Activated CD4-positive, alpha-beta T cell treated with anti-CD3 and anti-CD28 coated beads, Interleukin-10, Interleukin-2, amounts not matched to agents 100 ng/mL and 50 ng/mL, durations not matched to agents 16 hours and 8 hours (primary cell): ENCODE measurements at places on chromosomes 12 and 14.

DNA sequence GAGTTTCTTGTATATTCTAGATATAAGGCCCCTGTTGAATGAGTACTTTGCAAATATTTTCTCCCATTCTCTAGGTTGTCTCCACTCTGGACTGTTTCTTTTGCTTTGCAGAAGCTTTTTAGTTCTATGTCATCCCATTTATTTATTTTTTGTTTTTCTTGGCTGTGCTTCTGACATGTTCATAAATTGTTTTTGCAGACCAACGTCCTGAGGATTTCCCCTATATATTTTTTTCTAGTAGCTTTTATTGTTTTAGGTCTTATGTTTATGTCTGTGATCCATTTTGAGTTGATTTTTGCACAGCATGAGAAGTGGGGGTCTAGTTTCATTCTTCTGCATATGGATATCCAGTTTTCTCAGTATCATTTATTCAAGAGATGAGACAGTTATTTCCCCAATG, 70.4 kb upstream of the BTG1 start:
- no peak for DNase-seq

DNA sequence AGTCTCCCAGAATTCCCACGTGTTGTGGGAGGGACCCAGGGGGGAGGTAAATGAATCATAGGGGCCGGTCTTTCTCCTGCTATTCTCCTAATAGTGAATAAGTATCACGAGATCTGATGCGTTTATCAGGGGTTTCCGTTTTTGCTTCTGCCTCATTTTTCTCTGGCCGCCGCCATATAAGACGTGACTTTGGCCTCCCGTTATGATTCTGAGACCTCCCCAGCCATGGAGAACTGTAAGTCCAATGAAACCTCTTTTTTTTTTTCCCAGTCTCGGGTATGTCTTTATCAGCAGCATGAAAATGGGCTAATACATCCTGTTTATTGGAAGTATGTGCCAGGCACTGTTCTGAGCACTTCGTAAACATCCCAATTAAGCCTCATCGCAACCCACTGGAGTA, 788 bp downstream of the KRT72 start:
- DNase-seq: no peak

- DNase-seq: no peak
Measured at GRCh38 chr14:104678901-104679705, 10.3 kb upstream of the INF2 start.

GRCh38 chr12:75103822-75104221, 105.8 kb downstream of the KCNC2 start:
- no peak for DNase-seq

DNA sequence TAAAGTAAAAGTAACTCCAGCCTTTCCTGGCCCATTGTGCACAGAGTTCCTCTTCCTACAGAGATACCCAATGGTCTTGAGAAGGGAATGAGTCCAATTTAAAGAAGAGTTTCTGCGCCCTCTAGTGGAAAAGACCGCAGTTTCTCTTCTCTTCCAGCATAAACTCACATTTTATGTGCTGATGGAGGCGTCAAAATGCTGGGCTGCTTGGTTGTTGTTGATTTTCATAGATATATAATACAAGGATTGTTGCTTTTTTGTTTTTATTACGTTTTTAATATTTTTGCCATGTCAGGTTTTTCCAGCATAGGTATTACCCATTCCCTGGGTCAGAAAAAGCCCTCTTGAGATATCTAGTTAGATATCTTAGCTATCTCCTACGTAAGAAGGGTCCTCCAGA, 356.9 kb upstream of the STXBP6 start:
- DNase-seq: peak; percentile 34

- DNase-seq: no peak
Measured at GRCh38 chr14:92986254-92987147, 63.6 kb downstream of the CHGA start.

GRCh38 chr12:52271158-52271557, 3.3 kb upstream of the KRT86 start:
- DNase-seq: no peak

GRCh38 chr12:54195737-54196347, 7.1 kb upstream of the SMUG1 start:
- no peak for DNase-seq

- DNase-seq: no peak
Measured at GRCh38 chr12:50845021-50845647, 2.4 kb downstream of the TMPRSS12 start.

GRCh38 chr12:104680070-104680469, 223.3 kb downstream of the CHST11 start:
- DNase-seq: peak; percentile 77

- DNase-seq: no peak
Measured at GRCh38 chr14:19906665-19907064, 13.7 kb upstream of the OR4K5 start.

GRCh38 chr12:642633-643474, 20.4 kb downstream of the NINJ2 start:
- peak; percentile 91 for DNase-seq

DNA sequence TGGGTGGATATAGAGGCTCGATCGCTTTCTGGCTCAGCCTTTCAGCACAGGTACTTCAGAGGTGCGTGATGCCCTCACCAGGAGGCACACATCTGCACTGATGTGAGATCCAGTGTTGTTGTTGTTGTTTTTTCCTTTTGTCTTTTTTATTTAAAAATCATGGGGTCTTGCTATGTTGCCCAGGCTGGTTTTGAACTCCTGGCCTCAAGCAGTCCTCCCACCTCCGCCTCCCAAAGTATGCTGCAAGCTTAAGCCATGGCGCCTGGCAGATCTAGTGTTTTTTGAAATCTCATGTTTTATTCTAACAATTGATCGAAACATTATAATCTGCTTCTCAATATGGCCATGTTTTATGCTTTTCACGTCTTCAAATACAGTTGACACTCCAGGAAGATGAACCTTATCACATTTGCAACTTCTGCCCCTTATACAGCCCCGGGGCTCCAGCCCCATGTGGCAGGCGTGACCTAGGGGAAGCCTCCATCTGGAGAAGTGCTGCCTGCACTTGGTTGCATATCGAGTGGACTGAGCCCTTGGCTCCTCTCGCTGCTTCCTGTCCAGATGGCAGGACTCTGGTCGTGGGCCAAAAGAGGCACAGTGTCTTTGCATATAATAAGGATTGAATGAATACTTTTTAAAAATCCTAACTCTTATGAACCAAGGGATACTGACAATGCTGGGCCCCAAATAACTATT, 71.7 kb downstream of the TRAF3 start:
- DNase-seq: no peak

GRCh38 chr12:116502989-116503496, 56.1 kb upstream of the MAP1LC3B2 start:
- DNase-seq: no peak

DNA sequence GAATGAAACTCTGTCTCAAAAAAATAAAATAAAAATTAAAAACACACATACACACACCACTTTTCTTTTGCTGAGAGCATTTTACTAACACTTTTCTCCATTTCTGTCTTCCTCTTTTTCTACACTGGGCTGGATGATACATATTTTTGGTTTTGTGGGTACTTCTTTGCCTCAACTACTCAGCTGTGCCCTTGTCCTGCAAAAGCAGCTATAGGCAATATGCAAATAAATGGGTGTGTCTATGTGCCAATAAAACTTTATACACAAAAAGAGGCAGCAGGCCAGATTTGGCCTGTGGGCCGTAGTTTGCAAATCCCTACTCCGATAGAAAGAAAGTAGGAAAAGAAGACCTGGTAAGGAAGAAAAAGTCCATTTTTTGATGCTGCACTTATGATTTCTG, 6.5 kb downstream of the CLMN start:
- no peak for DNase-seq

- DNase-seq: no peak
Measured at GRCh38 chr14:78989221-78989620, 819.0 kb downstream of the NRXN3 start.

GRCh38 chr12:61161961-61162360, 1098.2 kb upstream of the USP15 start:
- no peak for DNase-seq

DNA sequence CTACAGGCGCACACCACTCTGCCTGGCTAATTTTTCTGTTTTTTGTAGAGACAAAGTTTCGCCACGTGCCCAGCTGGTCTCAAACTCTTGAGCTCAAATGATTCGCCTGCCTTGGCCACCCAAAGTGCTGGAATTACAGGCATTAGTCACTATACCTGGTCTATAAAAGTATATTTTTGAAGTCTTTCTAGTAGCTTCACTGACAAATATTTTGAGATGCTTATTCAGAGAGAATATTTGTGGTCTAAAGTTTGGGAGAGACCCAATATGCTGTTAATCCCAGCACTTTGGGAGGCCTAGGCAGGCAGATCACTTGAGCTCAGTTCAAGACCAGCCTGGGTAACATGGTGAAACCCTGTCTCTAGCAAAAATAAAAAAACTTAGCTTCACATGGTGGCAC, 22.0 kb upstream of the PPP1R12A start:
- no peak for DNase-seq

DNA sequence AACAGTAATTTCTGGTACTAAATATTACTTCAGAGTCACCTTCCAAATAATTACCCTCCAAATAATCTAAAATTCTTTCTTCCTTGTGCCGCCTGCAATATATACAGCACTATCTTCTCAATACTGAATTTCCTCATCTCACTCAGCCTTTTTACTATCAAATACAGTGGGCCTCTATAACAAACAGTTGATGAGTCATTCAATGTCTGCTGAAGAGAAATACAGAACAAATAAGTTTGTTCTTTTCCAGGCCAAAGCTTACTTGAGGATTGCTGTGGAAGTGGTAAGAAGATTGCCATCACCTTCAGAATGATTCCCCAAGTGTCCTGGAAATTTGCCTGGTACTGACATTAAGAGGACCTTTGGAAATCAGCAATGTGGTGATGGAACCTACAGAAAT, 218.2 kb upstream of the ARHGAP5 start:
- no peak for DNase-seq

DNA sequence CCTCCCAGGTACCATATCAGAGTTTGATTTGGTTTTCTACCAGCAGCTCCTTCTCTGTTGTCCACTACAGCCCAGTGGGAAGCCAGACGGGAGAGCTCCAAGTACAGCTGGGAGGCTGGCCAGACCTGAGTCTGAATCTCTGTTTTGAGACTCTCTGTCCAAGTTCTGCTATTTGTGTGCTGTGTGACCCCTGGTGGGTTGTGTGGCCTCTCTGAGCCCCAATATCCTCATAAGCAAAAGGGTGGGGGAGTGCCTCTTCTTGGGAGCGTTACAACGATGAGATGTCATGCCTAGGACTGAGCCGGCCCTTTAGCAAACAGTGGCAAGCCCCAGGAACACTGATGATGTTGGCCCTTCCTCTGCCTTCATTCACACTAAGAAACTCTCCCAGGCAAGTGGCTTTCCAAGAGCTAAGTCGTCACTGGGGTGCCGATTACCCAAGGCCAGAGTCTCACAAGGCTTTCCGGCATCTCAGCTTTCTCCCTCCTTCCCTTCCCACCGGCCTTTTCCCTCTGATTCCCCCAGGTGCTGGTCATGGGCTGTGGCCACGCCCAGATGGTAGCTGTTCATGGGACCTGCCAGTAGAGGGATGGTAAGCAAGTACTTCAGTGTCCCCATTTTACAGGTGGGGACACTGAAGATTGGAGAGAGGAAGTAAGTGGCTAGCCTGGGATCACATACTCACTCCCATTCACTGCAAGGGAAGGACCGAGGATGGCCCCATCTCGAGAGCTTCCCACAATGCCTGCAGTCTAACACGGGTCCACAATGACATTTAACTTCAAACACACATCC, 47.7 kb downstream of the BCL11B start:
- no peak for DNase-seq
